CD4-positive, alpha-beta T cell treated with Interleukin-4 for 4 hours (primary cell): ENCODE measurements at places on chromosomes 13 and 19.

DNA sequence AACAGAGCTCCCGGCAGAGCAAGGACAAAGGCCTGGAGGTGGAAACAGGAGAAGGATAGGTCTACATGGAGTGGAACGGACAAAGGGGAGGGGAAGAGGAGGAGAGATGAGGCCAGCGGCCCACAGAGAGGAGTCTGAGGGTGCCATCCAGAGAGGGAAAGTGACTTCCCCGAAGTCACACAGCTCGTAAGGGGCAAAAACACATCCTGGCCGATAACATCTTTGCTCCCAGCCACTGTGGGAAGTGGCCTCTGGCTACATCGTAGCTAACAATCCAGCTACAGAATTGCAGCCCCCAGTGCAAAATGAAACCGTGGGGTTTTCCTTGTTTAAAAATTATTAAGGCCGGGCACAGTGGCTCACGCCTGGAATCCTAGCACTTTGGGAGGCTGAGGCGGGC, 11.5 kb downstream of the PTPRS start:
- DNase-seq, result no peak

GRCh38 chr13:44068737-44069136, 189.0 kb downstream of the LACC1 start:
- no peak for DNase-seq

DNA sequence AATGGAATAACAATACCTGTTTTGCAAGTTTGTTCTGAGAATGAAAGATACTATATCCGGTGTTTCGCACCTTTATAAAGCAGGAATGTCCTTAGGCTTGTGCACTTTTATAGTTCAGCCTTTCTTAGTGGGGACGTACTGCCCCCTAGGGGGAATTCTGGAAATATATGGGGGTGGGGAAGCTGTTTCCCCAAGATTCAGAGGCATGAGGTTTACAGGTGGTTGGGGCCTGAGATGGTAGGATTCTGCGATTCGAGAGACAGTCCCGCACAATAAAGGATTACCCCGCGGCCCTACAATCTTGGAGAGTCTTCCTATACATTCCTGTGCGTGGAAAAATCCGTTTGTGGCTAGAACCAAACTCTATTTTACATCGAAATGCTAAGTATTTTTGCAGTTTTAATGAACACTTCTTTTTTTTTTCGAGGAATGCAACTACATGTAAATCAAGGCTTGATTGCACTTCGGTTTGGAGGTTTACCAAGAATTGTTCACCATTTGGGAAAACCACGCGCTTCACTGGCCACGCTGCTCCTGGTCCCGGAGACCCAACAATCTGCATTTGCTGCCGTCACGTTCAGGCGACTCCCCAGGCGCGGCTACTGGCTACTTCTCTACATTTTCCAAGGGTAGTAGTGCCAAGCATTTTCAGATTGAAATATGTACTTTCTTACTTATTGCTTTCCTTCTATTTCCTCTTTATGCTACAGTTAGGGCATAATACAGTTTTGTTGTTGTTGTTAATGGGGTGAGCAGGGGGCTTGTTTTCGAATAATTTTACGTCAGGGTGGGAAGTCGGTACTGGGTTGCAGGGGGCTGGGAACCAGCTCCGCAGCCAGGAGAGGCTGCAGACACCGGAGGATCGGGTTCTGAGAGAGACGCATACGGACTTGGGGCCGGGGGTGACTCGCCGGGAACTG, 830 bp downstream of the NEK5 start:
- DNase-seq, result peak; percentile 67

GRCh38 chr13:20425819-20426219, 99.8 kb downstream of the CRYL1 start:
- DNase-seq, result no peak

DNA sequence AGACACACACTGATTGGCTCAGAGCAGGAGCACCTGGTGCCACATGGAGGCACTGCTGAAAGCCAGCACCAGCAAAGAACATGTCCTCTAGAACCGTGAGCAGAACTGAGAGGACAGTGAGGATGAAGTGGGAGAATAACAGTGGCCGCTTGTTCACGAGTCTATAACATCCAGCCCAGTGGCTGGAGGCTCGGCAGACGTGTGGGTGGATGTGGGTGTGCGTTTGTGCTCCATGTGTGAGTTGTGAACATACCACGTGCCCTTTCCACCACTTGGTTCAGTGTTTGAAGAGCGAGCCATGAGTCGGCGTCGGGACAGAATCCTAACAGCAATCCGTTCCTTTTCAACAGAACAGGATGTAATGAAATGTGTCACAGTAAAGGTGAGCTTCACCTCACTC, 113.0 kb downstream of the SOX1 start:
- DNase-seq, result no peak

GRCh38 chr19:6803036-6803404, 30.5 kb downstream of the VAV1 start:
- no peak for DNase-seq

- DNase-seq, result no peak
Observed at GRCh38 chr19:36112678-36113077, 1.7 kb downstream of the OVOL3 start.

DNA sequence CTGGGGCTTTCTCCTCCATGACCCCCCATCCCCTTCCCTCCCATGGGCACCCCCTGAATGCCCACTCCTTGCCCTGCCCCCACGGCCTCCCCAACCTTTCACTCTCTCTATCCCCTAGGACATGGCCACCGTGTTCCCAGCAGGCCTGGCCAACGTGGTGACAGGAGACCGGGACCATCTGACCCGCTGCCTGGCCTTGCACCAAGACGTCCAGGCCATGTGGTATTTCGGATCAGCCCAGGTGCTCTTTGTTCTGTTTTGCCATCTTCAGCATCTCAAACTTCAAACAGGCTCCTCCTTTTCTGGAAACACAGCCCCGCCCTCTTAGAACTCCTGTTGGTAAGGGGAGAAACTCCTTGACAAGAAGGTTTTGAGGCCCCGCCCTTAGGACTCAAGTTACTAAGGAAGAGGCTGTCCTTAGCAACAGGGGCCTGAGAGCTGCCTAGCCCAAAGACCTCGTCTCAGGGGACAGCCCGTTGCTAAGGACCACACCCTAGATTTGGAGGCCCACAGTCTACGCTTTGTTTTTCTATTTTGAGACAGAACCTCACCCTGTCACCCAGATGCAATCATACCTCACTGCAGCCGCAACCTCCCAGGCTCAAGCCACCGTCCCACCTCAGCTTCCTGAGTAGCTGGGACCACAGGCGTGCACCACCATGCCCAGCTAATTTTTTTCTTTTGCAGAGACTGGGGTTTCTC, 5.1 kb upstream of the FLT3LG start:
- DNase-seq, result peak; percentile 100

DNA sequence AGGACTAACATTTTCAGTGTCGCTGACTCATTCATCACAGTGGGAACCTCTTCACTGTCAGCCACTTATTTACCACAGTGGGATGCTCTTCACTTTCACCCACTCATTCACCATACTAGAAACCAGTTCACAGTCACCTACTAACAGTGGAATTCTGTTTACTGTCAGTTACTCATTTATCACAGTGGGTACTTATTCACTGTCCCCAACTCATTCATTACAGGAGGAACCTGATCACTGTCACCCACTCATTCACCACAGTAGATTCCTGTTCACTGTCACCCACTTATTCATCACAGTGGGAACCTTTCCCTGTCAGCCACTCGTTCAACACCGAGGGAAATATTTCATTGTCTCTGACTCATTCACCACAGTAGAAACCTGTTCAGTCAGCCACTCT, 10.1 kb upstream of the ZNF85 start:
- no peak for DNase-seq

DNA sequence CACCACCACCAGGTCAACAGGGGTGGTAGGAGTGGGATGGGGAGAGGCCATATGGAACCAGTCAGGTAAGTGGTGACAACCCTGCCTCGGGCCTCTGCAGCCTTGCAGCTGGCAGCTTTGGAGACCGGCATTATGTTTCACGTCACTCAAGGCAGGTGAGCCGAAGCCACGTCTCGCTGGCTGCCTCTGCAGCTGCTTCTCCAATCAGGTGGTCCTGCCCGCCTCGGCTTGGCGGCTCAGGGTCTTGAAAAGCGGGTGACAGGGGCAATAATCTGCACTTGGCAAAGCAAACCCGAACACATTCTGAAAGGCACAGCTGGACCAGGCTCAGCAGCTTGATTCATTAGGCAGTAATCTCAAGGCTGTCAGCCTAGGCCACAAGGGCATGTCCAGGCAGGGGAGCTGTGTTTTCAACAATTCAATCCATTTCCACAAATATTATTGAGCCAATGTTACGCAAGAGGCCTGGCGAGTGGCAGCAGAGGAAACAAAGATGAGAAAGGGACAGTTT, 77.4 kb upstream of the PCDH8 start:
- no peak for DNase-seq

DNA sequence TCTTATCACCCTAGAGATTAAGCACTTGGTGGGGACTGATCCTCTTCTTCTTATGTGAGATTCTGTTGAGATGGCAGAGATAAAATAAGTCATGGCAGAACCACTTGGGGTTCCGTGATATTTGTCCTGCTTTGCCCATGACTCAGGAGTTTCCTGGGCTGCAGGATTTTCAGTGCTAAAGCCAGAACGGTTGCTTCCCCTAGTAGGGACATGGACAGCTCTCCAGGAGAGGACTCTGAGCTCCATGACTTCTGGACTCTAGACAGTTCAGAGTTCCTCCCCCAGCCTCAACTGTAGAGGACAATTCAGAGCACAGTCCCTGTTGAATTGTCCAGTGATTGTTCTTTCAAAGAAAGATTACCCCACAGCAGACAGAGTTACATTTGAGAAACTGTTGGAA, 98.8 kb downstream of the OLFM4 start:
- DNase-seq, result no peak

DNA sequence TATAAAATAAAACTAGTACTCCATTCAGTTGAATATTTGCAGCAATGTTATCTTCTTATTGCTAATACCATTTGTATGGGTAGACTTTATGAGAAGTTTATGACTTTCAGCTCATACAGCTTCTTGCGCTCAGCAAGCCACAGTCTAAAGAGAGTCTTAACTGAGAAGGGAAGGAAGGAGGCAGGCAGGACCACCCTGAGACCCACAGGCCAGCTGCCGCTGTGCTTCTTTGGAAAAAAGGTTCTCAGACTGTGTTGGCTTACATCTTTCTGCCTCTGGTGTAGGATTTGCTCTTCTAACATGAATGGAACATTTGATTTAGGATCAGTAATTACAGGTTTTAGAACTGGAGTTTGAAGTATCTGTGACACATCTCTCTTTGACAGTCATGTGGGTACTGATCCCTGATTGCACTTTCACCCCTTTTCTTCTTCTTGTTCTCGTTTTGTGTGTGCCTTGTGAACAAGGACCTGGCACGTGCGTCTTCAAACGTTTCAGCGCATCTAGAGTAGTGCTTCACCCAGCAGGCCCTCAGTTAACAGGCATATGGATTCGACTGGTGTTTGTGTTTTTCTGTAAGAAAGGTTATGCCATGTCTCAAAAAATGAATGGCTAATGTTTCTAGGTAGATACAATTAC, 7.1 kb upstream of the GPR18 start:
- DNase-seq, result no peak

DNA sequence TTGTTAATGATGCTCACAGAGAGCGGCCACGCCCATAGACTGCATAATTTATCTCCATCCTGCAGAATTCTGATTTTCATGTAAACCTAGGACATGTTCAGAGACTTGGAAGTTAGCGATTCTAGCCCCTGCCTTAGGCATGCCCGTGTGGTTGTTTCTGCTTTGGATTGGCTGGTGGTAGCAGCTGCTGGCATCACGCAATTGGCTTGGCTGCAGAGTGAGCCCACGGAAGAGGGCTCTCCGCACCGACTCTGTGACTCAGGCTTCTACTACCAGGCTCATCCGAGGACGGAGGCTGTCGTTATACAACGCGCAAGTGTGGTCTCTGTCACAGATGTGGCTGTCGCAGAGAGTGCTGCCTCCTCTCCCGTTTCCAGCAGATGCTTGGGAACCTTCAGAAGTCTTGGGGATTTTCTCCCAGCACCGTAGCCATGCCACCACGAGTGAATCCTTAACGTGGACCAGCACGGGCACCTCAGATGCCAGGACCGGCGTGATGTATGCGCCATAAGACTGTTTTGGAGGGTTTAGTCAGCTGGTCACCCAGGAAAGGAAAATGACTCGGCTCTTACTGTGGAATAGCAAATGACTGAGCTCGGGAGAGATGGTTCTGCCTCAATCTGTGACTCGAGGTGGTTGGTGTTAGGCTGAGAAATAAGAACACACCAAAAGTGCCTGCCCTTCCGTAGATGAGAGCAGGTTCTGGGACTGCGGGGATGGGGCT, 61.0 kb upstream of the F7 start:
- DNase-seq, result no peak

DNA sequence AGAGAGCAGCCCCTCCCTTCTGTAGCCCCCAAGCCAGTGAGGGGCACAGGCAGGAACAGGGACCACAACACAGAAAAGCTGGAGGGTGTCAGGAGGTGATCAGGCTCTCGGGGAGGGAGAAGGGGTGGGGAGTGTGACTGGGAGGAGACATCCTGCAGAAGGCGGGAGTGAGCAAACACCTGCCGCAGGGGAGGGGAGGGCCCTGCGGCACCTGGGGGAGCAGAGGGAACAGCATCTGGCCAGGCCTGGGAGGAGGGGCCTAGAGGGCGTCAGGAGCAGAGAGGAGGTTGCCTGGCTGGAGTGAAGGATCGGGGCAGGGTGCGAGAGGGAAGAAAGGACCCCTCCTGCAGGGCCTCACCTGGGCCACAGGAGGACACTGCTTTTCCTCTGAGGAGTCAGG, 4.2 kb downstream of the KLK3 start:
- no peak for DNase-seq

DNA sequence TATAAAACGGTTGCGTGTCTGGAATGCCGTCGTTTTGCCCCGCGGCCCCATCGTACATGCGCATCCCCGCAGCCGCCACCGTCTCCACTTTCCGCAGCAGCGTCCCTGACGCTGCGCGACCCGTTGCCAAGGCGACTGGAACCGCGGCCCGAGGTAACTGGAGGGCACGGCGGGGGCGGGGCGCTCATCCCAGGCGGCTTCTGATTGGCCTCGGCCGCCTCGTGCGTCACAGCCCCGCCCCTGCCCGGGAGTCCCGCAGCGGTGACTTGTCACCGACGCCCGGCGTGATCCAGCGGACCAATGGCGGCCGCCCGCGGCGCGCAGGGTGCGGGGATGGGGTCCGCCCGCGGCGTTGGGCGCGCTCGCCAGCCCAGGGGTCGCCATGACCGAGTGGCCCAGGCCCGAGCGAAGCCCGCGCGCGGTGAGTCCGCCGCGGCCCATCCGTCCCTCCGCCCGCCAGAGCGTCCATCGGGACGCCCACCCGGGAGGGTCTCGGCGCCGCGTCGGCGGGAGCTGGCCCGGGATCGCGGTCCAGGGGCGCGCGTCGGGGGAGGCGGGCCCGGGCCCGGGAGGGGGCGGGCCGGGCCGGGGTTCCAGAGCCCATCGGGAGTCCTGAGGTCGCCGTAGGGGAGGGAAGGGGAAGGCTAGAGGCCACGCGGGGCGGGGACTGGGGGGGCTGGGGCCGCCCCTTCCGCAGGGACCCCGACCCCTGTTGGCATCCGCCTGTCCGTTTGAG, at the start of gene ZSCAN1:
ZSCAN1 (plus strand) TSS at position 285 of the 736 bp plus-strand sequence. CDS start 3,812 bp downstream, outside the sequence.
- no peak for DNase-seq

DNA sequence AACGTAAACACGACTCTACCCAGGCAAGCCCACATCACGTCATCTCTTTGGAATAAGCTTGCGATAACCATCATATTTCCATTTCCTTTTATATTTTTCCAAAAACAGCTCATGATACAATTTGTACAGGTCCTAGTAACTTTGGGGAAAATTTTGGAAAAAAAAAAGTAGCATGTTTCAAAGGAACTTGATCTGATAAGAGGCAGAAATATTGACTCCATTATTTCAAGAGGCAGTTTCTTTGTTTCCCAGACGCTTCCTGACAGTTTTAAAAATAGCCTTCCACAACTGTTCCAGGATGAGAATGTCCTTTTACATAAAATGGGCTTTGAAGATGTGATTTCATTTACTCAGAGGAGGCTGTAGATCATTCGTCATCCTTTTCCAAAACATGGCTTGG, 23.1 kb downstream of the KLF2 start:
- no peak for DNase-seq

- no peak for DNase-seq
Observed at GRCh38 chr13:110637747-110638146, 22.4 kb downstream of the NAXD start.
